ENCODE measurements at places on chromosomes 2 and 18.

GRCh38 chr2:109350526-109350925, 221.5 kb downstream of the SH3RF3 start:
- no peak for DNase-seq

- DNase-seq, result no peak
Measured at GRCh38 chr2:172849519-172850217, 114.0 kb downstream of the RAPGEF4 start.

- no peak for DNase-seq
Measured at GRCh38 chr2:173968551-173968950, 3.4 kb upstream of the SP3 start.

DNA sequence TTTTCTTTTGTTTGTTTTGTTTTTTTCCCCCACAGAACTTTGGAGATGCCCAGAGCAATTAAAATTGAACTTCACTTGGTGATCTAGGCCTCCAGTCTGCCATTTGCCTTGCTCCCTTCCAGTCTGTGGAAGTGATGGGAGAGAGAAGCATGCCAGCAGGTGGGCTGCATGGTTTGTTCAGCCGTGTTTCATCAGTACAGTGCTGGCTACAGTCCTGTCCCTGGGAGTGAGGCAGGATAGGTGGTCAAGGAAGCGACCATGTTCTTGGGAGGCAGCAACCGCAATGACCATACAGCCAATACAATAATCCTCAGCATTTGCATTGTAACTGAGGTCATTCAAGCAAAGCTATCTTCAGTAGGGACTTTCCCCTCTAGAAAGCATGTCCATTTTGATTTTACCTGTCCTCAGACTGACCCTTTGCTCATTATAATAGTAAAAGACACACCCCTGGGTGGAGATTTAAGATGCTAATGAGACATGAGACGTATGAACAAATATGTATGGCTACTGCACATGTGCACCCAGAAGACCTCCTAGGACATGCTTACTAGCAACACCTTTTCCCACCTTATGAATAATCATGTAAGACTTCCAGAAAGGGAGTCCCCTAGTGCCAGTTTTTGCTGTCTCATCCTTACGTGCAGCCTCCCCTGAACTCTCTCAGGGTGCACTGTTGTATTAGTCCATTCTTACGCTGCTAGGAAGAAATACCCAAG, 11.1 kb upstream of the LIPG start:
- no peak for DNase-seq

GRCh38 chr2:144230033-144230432, 289.9 kb downstream of the ZEB2 start:
- DNase-seq, result no peak
